Caudate nucleus (tissue), 63 donors: ENCODE measurements at places on chromosomes 16 and 17.

DNA sequence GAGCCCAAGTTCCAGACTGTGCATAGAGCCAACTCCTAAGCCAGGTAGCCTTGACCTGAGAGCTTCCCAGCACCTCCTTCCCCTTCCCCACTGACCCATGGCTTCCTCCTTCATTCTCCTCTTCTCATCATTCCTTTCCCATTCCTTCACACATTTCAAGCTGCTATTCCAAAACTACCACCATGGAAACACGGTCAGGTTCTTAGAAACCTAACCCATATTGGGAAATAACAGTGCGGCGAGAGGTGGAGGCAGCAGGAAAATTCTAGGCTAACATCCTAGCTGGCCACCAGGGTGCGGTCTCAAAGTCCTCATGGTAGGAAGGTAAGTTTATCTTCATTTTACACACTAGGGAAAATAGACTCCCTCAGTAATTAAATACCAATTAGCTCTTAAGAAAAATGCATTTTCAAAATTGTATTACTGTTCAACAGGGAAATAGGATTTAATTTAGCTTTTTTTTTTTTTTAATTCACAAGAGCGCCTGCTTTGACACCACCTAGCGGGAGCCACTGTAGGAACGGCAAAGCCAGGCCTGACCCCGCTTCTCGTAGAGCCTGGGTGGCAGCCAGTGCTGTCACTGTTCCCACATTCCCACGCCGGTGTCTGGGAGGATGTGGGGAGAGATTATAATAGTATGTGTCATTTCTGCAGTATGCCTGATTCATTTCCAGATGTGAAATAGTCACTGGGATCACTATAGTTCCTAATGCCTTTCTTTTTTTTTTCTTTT lies 14.0 kb upstream of the SPHK1 start:
- peak; percentile 60 for DNase-seq

DNA sequence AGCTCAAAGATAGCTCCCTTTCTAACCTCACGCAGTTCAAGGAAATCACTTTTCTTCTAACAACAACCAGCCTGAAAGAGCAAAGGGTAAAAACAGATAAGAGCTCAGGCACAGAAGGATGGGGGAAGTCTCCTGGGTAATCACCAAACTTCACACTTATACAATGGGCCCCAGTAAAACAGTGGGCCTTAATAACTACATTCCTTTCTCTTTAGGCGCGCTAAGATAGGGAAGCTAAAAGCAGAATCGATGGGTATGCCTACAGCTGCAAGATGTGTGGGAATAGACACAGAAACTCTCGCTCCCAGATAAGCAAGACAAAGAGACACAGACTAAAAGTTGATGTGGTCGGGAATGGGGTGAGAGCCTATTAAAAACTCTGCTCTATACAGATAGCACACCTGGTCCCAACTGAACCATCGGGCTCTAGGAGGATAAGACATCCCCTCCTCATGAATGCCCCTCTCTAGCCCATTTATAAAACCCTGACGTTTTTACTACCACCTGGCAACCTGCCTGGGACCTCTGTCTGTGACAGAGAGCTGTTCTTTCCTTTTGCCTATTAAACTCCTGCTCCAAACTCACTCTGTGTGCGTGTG lies 826 bp downstream of the LYZL6 start:
- DNase-seq: no peak

DNA sequence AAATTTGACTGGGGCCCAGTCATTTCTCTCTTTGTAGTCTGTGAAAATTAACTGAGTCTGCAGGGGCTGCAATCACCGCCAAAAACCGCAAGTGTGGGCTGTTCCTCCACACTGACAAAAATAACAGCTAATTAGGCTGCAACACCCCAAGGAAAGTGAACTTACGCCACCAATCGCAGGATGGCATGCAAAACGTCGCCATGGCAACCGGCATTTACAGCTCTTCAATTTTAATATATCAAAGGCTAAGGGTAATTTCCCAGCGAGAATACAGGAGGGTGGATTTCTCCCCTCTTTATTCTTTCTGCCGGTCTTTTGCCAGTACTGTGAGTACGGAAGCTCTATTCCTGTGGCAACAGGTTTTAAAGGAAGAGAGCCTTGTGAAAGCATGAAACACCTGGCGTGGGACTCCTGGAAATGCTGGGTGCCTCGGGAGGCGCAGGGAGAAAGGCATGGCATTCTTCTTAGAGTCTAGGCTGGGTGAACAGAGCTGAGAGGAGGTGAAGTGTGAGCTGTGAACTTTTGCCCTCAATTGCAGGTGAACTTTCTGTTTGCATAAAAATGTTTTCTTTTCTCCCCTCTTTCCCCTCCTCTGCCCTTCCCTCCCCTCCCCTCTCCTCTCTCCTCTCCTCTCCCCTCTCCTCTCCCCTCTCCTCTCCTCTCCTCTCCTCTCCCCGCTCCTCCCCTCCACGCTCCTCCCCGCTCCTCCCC lies 399.7 kb downstream of the XYLT1 start:
- peak; percentile 92 for DNase-seq

DNA sequence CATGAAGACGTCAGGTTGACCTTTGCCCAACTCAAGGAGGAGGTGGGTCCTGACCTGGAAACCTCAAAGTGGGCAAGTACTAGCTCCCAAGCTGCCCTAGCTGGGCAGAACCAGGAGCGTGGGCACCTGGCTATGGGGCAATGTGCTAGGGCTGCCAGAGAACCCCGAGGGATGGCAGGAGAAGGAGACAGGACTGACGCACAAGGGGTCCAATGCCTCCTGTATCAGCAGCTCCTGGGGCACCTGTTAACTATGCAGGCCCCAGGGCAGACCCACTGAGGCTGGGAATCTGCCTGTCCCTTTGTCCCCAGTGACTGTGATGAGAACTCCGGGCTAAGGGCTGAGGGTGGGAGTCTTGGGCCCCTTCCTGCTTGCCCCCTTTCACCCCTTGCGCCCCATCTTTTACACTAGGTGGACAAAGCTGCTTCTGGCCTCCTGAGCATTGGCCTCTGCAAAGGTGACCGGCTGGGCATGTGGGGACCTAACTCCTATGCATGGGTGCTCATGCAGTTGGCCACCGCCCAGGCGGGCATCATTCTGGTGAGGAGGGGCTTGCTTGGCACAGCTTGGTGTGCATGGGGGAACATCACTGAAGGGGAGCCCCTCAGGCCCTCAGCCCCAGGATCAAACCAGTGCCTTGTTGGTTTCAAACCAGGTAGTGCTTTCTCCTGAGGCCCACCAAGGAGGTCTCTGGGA lies 7.7 kb downstream of the CHAD start:
- DNase-seq: no peak

- DNase-seq: no peak
These were observed 817 bp downstream of the PSKH1 start for GRCh38 chr16:67893743-67894399.

GRCh38 chr16:15825750-15826305 lies 31.0 kb downstream of the MYH11 start:
- DNase-seq: no peak

DNA sequence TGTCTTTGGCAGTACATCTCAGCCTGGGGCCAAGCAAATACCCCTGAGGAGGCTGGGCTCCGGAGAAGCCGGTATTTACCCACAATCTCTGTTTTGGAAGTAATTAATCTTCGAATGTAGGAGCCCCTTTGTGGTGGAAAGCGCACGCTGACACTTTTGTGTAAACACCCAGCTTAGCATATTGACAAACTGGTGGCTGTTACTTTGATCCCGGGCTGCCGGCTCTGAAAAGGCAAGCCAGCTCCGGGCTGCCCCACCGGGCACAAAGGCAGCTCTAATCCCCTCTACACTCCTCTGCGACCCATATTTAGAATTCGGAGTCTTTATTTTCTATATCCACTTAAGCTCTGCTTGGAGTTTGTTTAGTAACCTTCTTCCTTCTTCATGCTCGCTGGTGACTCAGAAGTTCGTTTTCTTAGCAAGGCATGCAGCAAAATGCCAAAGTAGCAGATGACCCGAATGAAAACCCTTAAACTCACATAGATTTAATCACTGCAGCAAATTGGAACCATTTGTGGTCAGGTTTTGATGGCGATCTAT lies 144.0 kb upstream of the IRX3 start:
- DNase-seq: no peak

- no peak for DNase-seq
These were observed 17.1 kb downstream of the ITGB4 start for GRCh38 chr17:75738218-75738802.

- no peak for DNase-seq
These were observed 1.3 kb downstream of the GJD3 start for GRCh38 chr17:40363111-40363827.

DNA sequence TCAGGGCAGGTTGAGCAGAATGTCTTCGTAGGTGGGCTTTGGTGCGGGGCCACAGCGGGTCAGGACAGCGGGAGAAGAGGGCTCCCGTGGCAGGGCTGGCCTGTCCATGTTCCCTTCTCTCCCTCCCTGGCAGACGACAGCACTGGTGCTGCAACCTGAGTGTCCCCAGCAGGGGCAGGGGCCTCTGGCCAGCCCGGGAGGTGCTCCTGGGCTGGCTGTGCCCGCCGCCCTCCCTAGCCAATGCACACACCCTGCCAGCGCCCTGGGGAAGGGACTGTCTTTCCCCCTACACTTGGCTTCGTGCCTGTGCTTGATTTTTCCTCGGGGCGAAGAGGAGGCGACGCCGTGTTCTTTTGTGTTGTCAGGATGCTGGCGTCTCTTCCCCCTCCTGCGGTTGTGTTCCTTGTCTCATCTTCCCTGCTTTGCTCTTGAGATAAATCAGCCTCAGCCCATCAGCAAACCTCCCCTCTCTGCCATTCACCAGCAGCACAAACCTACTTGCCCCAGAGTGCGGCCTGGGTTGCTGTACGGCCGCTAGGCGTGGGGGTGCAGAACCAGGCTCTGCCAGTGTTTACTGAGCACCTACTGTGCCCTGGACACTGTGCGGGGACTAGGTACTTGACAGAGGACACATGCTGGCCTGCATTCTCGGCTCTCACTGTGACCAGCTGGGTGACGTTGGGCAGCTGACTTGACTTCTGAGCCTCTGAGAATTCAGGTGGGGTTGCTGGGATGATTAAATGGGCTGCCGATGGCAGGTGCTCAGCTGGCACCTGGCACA lies 237.3 kb upstream of the CIBAR2 start:
- no peak for DNase-seq

GRCh38 chr17:61294286-61294685 lies 105.4 kb upstream of the TBX2 start:
- DNase-seq: no peak

- no peak for DNase-seq
These were observed 10.5 kb downstream of the YPEL2 start for GRCh38 chr17:59341922-59342321.

DNA sequence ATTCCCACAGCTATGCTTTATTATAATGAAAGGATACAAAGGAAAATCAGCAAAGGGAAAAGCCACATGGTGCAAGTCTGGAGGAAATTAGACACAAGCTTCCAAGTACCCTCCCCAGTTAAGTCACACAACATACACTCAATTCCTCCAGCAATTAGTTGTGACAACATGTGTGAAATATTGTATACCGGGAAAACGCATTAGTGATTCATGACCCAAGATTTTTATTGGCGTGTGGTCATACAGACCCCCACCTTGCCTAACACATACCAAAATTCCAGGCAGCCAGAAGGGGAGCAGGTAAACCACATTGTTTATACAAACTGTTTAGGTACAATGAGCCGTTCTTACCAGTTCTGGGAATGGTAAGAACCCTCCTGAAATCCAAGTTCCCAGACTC lies 160.6 kb downstream of the CYB561 start:
- DNase-seq: no peak

- no peak for DNase-seq
These were observed 709.1 kb downstream of the CDH11 start for GRCh38 chr16:64412578-64413280.

DNA sequence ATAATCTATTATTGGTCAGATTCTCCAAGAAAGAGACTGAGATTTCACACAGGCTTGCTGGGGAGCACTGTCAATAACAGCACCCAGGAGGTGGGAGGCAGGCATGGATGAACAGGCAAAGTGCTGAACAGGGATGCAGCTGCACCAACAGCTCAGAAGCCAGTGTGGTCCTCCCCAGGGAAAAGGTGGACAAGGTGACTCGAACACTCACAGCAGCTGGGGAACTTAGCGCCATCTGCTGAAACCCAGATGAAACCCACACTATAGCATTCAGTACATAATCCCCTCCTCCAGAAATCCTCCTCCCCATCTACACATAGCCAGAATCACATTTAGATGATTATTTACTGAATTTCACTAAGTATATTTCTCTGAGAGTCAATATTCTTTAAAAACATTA lies 255.2 kb upstream of the WSB1 start:
- no peak for DNase-seq

DNA sequence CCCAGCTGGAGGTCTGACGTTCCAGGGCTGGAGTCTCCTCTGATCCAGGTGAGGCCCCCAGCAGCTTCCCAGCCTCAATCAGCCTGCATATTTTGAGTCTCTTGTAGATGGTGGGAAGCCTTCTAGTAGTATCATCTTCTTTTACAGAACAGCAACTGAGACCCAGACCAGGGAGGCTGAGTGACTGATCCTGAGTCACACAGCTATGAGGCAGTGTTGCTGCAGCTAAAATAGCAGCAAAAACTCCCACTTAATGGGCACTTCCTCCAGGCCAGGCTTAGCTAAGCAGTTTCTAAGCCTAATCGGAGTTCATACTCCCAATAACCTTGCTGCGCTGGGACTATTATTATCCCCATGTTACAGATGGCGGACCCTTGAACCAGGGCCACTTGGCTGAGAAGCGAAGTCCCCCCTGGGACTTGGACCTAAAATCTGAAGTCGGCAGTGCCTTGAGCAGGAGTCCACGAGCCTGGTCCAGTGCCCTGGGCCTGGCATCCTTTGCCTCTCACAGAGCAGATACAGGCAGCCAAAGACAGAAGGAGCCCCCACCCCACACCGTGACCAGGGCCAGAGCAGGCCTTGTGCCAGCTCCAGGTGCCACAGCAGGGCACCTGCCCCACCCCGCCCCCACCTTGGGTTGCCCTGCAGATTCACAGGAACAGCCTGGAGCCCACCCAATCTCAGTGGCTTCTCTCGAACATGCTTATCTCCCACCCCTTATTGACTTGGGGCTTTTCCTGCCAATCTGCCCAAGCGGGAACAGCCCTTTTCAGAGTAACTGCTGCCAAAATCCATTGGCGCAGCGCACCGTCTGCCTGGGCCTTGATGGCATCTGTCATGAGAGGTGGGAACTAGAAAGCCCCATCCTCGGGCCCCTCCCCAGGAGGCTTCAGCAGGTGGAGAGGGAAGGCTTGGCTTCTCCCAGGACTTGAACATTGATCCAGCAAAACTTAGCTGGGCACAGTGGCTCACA lies 65.1 kb downstream of the SOCS1 start:
- DNase-seq: no peak
